ENCODE measurements at places on chromosomes 7 and 10.

DNA sequence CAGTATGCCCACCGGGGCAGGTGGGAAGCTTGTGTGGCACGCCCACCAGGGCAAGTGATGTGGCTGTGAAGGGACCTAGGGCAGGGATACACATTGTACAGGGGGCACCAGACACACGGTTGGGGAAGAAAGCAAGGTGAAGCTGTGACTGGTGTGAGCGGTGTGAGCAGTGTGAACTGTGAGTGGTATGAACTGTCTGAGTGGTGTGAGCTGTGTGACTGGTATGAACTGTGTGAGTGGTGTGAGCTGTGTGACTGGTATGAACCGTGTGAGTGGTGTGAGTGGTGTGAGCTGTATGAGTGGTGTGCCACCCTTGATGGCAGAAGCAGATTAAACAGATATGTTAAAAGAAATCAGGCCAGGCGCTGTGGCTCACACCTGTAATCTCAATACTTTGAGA is 48.1 kb downstream of the DPYSL4 start:
- DNase-seq: no peak

DNA sequence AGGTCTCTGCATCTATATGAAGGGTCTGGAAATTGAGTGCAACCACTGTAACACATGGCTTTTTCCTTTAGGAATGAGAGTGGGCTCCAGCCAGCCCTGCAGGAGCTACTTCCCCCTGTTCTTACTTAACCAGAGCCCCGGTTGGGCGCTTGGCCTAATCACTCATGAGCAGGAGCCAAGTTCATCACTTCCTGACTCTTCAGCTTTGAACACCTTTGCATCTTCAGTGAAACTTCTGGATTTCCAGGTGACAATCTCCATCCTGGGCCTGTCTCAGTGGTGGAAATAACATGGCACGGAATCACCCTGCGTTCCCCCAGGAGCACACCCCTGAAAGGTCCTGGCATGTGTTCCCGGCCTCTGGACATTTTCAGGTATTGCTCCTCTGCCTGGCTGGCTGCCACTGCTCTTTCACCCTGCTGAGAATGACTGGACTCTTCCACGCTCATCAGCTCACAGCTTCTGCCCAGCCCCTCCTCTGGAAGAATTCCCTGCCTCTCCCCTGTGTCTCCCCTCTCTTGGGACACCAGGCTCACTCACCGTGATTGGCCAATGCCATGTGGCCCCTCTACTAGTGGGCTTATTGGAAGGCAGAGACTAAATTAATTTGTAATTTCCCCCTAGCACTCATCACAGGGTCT is 229.1 kb upstream of the GRB10 start:
- DNase-seq: no peak

DNA sequence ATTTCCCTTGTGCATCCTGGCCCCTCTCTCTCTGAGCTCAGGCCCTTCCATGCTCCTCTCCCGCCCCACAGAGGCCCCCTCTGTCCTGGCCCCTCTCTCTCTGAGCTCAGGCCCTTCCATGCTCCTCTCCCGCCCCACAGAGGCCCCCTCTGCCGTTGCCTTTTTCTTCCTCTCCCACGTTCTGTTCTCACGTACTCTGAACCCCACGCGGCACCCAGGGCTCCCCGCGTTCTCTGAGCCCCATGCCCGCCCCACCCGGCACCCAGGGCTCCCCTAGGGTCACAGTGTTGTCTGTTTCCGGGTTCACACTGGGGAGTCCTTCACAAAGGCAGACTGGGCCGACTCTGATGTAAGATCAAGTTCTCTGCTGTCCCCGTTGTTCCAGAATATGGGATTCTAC is 336.8 kb downstream of the DNAJB6 start:
- DNase-seq: no peak

- no peak for DNase-seq
Observed at GRCh38 chr7:23710000-23710399, at the start of gene STK31. STK31 (plus strand) TSS chr7:23710219; CDS start chr7:23710286, 67 bp downstream.

- no peak for DNase-seq
Observed at GRCh38 chr7:53596230-53596629, 560.8 kb downstream of the POM121L12 start.

Measured in MM.1S (cell line).